Activated CD8-positive, alpha-beta memory T cell treated with anti-CD3 and anti-CD28 coated beads, Interleukin-2, amount 50 U/mL, for 48 hours (primary cell): ENCODE measurements at places on chromosomes 4 and X.

DNA sequence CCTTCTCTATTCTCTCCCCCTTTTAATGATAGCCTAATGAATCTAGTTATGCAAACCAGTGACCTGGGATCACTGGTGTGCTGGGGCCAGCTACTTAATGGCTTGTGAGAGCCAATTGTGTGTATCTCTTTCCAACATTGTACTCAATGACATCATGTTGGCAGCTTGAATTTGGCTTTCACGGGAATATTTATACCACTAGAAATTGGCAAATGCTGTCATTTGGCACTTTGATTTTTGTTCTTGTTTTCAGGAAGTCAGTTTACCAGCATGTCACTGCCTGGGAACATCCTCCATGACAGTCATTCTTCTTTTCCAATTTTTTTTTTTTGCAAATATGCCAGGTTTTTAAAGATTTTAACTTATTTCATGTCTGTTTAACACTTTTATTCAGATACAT lies 1685.3 kb downstream of the STIM2 start:
- no peak for DNase-seq

DNA sequence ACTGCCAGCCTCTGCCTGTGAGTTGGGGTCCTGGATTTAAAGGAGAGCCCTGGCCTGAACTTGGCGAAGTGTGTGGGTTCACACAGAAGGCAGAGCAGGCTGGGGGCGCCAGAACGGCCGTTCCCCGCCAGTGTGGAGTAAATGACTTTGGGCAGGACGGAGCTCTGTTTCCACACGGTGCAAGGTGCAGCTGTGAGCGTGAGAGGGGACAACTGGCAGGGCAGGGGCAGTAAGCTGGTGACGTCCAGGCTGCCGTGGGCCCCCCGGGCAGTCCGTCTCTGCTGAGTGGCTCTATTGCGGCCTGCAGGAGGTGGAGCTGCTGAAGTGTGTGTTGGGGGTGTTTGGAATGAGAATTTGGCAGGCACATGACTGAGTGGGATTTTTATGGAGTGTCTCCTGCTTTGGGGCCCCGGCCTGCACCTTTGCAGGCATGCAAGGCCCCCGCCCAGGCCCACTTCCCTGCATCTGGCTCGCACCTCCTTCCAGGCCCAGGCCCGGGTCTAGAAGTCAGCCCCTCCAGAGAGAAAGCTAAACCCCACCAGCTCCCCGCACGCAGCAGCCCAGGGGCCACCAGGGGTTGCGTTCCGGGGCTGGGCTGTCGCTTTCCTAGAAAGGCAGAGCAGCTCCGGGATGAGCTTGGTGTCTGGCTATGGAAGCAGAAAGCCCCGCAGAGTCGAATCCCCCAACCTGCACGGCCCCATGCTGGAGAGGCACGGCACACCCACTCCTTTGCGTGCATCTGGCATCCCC lies 62.2 kb upstream of the GRPEL1 start:
- no peak for DNase-seq

DNA sequence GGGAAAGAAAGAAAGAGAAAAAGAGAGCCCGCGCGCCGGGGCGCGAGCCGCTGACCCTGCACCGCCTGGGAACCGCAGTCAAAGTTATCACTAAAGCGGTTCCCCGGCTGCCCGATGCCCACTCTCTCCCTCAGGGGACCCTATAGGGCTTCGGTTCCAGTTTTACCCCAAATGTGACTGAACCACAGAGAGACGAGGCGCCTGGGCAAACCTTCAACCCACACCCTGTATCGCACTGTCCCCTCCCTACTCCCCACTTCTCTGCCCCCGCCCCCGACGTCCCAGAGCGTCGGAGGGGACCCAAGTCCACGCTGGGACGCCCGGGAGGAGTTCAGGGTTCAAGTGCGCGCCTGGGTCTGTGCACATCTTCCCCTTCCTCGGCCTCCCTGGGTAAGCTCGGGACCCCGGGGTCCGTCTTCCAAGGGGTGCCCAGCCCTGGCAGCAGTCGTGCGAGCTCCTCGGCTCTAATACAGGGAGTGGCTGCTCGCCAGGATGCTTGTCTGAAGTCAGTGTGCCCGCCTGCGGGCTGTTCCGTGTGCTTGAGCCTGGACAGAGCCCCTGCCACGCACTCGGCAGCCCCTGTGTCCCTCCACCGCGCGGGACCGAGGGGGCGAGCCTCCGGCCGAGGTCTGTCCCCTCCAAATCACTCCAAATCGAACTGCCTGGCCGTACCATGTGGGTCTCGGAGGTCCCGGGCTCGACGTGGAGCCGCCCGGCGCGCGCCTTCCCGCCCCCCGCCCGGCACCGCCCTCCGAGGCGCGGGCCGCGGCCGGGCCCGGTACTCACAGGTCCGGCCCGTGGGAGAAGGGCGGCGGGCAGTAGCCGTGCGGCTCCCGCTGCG lies 960 bp downstream of the TRPC3 start:
- peak; percentile 67 for DNase-seq

- no peak for DNase-seq
These were observed 118.0 kb upstream of the PPARGC1A start for GRCh38 chr4:24007860-24008261.

GRCh38 chr4:107392951-107393350 lies 327.1 kb downstream of the PAPSS1 start:
- no peak for DNase-seq

GRCh38 chrX:52933976-52934703 lies 24.2 kb downstream of the FAM156A start:
- no peak for DNase-seq

GRCh38 chrX:18701621-18702361 lies 5.7 kb upstream of the PPEF1 start:
- no peak for DNase-seq

GRCh38 chr4:71334465-71334882 lies 4.3 kb upstream of the SLC4A4 start:
- DNase-seq, result no peak

GRCh38 chrX:134711135-134711921 lies 53.1 kb upstream of the PLAC1 start:
- DNase-seq, result no peak

- DNase-seq, result no peak
These were observed 9.8 kb downstream of the ATP8A1 start for GRCh38 chr4:42646999-42647541.

DNA sequence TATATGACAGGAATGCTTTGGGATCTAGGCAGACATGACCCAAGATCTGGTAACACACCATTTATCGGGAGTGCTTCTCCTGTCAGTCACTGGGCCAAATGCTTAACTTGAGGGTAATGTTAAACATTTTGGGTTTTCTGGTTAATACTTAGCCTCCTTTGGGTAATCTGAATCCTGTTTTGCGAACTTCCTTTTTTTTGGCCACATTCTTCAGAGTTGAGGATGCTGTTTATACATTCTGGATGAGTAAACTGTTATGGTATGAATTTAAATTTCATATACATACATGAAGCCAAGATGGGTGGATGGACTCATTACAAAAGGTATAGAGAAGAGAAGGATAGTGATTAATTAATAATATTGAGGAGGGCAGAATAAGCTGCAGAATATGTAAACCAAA lies 36.1 kb downstream of the MID1IP1 start:
- DNase-seq, result no peak

DNA sequence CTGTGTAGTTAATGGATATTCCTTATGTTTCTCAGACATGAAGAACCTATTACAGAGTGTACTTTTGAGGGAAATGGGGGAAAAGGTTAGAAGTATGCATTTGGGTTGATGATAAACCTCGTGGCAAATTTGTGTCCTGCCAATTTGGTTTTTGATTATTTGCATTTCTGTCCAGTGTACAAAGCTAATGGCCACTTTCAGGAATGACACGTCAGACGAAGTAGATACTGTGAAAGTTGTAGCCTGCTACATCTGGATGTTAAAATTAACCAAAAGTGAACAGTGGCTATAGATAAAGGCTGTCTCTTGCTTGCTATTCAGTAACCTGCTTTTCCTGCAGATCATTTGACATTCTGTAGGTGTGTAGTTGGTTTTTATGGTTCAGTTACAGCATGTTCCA lies 1.0 kb downstream of the PRDX4 start:
- no peak for DNase-seq

DNA sequence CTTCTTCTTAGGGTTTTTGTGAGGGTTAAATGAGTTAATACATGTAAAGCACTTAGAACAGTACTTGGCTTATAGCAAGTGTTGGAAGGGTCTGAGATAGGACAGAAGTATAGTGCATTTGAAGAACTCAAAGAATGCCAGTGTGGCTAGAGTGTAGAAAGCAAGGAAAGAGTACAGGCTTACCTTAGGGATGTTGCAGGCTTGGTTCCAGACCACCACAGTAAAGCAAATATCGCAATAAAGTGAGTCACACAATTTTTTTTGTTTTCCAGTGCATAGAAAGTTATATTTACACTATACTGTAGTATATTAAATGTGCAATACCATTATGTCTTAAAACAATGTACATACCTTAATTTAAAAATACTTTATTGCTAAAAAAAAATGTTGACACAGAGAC lies 41.3 kb downstream of the KIF4A start:
- DNase-seq, result no peak

DNA sequence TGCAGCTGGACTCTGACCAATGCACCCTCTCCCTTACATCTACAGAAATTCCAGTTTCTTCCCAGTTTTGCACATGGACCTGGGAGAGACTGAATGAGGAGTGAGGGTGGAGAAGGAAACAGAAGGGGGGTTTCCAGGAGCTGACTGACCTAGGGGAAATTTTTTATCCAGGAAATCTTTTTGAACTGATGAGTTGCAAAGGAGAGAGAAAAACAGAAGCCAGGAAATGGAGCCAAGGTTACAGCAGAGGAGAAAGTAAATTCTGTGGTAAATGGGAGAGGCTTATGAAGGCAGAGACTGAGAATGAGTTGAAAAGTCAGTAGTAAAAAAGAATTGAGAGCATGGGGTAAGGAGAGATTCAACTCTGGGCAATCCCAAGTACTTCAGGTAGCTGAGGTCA lies 192.8 kb downstream of the SMIM20 start:
- no peak for DNase-seq

DNA sequence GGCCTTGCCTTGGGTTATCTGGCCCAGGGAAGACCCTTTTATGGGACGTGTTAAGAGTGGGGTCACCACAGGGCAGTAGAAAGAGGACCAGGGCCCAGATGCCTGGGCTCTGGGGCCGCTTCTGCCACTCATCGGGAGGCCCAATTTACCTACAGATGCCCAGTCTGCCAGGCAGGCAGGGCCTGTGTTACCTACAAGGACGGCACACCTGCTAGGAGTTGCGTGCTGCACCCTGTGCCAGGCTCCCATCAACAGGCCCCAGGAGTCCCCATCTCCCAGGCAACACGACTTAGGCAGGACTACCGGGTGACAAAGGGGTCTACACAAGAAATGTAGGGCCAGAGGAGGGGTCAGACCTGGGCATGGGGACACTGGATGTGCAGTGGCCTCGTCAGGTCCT lies 34.6 kb downstream of the WDR1 start:
- peak; percentile 50 for DNase-seq

- DNase-seq, result no peak
These were observed 599 bp upstream of the IL2RG start for GRCh38 chrX:71111921-71112431.

GRCh38 chr4:113350576-113350975 lies 301.1 kb downstream of the ANK2 start:
- DNase-seq, result no peak

DNA sequence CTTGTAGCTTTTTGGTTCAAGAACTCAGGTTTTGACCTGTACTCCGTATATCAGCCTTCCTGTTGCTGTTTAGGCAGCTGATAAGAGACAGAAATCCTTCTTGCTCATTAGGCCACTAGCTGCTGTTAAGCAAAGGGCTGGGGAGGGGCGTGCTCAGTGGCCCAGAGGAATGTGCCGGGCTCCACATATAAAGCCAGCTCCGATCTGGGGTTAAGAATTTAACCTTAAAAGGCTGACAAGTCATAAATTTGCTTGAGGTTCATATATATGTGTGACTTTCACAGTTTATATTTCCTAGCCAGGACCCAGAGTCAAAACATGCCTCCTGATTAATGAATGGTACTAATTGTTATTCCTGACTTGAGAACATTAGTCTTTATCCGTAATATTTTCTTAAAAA lies 15.3 kb downstream of the GPC3 start:
- DNase-seq, result no peak

- no peak for DNase-seq
These were observed 37.2 kb downstream of the RTL9 start for GRCh38 chrX:110395877-110396276.

- DNase-seq, result no peak
These were observed 1594.6 kb downstream of the ARAP2 start for GRCh38 chr4:34649716-34650115.

- DNase-seq, result no peak
These were observed 132.2 kb upstream of the FAM47B start for GRCh38 chrX:34810364-34810763.

GRCh38 chr4:153794006-153794405 lies 5.1 kb upstream of the SFRP2 start:
- DNase-seq, result no peak

DNA sequence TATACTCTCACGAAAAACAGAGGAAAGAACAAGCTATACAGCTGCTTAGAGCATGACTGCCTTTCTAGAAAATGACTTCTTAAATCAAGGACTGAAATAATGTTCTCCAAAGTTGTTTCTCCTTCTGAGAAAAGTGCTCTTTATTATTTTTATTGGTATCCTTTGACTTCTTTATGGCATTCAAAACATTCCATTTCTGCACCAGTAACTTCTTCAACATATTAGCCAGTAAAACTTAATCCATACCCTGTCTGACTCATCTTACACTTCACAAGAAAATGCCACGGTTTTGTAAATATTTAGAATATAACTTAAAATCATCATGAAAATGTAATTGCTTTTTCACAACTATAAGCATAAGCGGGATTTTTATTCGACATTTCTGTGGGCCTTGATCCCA lies 180.4 kb downstream of the NR3C2 start:
- DNase-seq, result no peak

- no peak for DNase-seq
These were observed 134.4 kb upstream of the CPEB2 start for GRCh38 chr4:14867847-14868246.

DNA sequence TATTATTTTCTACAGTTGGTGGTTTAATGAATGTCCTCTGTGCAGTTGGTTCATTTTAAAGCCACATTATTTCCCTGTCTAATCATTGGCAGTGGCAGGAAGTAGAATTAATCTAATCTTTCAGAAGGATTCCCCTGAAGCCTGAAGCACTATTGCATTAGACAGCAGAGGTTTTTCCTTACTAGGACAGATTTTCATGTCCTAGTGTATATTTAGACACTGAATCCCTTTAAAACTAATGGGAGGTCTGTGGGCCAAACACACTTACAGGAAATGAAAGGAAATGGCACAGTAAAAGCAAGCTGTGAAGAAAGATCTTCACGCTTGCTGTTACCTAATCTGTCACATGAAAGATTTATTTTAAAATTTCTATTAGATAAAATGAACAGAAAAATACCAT lies 165.2 kb downstream of the SLC39A8 start:
- DNase-seq, result no peak

- no peak for DNase-seq
These were observed 1008.2 kb downstream of the NLGN4X start for GRCh38 chrX:5220421-5220820.

GRCh38 chrX:72006461-72006860 lies 95.8 kb downstream of the NHSL2 start:
- DNase-seq, result no peak

GRCh38 chr4:51880016-51880915 lies 37.3 kb downstream of the DCUN1D4 start:
- no peak for DNase-seq
